Smooth muscle cell of the brain vasculature (primary cell): ENCODE measurements at places on chromosomes 11 and 22.

DNA sequence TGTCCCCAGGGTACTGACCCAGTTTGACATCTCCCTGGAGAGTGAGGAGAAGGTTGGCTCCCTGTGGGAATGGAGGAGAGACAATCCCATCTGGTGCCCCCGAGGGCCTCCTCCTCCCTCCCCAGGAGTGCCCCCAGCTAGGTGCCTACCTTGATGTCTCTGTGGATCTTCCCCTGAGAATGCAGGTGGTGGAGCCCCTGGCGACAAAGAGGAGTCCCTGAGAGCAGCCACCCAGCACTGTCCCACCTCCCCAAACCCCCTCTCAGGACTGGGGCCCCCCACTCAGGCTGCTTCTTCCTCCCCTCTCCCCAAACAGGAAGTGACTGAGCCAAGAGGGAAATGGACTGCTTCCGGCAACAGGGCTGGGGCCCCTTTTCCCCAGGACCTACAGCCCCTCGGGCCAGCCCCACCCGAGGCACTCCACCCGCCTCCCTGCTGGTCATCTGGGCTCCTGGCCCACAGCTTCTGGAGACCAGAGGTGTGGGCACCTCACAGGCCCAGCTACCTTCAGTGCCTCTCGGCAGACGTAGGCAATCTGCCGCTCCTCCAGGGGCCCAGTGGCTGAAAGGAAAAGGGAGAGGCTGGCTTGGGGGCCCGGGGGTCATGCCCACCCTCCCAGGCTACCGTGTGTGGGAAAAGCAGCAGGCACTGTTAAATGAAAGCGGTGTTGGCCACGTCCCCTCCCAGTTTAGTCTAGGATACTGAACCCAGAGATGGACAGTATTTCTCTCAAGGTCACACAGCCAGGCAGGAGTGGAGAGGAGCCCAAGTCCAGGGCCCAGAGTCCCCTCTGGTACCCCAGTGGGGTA is 1.2 kb downstream of the MAP4K2 start:
- no peak for DNase-seq

DNA sequence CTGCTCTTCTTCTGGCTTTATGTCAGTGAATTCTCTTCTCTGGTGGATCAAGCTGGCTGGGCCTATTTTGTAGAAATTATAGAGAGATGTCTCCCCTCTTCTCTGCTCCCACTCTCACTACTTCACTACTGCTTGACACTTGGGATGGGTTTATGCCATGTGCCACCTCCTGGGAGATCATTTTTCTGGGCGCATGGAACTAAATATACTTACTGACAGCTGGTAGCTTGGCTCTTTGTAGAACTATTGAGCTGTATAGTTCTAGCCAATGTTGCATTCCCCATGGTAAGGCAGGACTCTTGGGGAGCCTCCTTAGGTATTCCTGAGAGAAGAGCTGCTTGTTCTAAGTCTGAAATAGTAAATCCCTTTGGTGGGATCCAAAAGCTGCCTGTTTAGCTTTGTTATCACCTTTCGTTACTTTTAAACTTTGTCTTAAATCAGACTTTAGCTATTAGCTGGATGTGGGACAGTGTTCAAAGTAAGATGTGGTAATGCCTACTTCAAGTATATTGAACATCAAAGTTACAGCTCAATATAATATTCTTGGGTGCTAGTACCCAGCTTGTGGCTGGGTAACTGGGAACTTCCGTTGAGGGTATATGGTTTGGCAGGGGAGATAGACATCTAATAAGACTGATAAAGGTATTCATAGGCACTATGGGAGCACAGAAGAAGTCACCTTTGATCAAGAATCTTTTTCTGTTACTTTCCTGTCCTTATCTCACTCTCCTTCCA is 87.5 kb upstream of the RRM1 start:
- no peak for DNase-seq

DNA sequence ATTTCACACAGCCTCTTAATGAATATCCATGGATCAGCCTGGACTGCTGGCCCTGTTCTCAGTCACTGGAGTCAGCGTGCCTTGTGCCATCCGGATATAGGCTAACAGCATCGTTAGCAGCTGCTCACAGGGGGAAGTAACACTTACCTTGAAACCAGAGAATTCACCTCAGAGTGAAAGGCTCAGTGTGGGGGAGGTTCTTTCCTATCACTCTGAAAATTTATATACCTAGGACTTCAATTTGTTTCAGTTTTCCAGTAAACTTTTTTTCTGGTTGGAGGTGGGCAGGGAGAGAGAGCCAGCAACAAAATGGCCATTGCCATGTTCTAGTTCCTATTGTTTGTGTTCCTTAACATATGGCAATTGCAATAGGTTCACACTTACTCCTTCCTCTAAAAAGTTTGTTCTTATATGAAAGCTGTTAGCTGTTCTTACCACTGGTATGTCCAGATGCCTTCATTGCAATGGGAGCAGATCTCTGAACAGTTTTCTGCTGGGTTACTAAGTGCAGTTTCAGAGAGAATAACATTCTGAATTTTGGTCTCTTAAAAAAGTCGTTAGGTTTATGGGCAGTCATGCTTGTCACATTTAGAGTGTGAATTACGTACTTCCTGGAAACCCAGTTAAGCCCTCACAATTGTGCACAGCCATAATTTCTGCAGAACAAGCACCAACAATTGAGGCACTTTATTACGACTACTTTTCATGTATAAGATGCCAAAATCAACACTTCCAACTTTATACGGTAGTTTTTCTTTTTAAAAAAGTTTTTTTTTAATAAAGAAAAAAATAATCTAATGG is 247.6 kb downstream of the CADM1 start:
- DNase-seq, result no peak

- no peak for DNase-seq
Observed at GRCh38 chr11:1300569-1301187, 8.8 kb downstream of the TOLLIP start.

GRCh38 chr11:65436412-65437032 is 13.9 kb downstream of the NEAT1 start:
- DNase-seq, result no peak

GRCh38 chr11:105074166-105074530 is 29.0 kb upstream of the CARD16 start:
- no peak for DNase-seq

DNA sequence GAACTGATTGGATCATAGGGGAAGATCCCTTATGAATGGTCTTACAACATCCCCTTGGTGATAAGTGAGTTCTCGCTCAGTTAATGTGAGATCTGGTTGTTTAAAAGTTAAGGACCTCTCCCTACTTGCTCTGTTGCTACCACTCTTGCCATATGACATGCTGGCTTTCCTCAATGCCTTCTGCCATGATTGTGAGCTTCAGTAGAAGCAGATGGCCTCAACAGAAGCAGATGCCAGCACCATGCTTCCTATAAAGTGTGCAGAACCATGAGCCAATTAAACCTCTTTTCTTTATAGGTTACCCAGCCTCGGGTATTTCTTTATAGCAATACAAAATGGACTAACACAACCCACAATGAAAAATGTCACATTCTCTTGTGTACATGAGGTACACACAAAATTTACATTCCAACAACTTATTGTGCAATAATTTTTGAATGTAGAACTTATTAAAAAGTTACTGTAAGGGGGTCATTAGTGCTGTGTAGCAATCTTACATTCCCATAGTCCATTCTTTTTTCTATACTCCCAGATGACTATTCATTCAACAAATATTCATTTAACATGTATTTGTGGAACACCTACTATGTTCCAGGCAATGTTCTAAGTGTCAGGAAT is 10.3 kb downstream of the CYP2R1 start:
- DNase-seq, result no peak

DNA sequence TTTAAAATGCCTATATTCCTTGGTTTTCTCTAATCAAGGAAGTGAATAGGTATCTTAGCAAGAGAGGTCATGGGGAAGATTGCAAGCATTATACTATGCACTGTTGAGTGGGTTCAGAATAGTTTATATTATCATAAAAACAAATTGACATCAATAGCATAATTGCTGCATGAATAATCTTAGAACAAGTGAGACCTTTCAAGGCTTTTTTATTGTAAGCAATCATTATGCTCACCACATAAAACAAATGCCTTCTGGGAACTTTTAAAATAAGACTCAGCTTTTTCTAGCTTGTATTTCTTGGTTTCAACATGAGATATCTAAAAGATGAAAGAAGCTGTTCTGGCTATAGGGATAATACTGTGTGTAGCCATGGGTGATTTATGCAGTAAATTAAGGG is 135.6 kb upstream of the ZC3H12C start:
- no peak for DNase-seq

DNA sequence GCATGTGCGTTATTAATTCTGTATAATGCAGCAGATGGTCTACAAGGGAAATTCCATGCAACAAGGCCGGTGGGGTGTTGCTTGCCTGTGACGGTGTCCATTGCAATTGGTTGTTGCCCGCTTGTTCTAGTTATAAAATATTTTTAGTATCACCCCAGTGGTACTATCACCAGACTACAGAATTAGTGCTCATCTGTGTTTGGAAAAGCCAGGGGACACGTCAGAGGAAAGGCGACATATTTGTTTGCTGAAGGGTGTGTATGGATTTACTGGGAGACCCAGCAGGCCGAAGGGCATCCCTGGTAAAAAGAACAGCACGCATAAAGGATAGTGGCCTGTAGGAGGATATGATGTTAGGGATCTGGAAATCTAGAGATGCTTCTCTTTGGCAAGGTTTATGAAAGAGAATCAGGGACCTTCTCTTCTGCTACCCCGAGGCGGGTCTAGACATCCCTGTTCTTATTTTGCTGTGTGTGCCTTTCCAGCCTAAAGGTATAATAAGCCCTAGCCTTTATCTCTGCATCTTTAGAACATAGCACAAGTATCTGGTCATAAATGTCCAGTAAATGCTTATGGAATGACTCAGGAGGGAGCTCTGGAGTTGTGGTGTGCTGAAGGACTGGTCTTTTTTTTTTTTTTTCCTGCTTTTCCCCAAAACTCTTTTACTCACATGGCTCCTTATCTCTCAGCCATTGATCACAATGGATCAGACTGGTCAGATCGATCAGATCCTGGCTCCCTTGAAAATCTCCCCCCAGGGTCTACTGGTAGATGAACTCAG is 90.9 kb downstream of the LDLRAD3 start:
- no peak for DNase-seq
